ENCODE measurements at places on chromosomes 12 and 14. TPM values are rescaled to one million over a fixed set of nuclear protein-coding genes. Genes with fewer than 3 reads are reported as not detected.

DNA sequence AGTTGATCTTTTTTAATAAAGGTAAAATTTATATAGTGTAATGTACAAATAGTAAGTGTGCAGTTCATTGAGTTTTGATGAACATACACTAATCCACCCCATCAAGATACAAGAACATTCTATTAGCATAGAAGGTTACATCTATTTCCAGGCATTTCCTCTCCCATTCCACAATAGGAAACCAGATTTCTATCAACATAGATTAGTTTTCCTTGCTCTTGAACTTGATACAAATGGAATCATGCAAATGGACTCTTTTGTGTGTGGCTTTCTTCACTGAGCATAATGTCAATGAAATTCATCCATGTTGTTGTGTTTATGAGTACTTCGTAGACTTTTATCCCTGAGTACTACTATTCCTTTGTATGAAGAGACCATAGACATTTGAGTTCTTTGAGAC, 10.8 kb downstream of the STYX start:
- no peak overlapping the region for H3K27ac ChIP-seq
- DNase-seq: no peak
- peaks cover 15% of the 10 kb centered on the region for H3K4me1 ChIP-seq
- no peaks in the 10 kb centered on the region for H3K36me3 ChIP-seq
- H3K4me3 ChIP-seq: no peak overlapping the region

DNA sequence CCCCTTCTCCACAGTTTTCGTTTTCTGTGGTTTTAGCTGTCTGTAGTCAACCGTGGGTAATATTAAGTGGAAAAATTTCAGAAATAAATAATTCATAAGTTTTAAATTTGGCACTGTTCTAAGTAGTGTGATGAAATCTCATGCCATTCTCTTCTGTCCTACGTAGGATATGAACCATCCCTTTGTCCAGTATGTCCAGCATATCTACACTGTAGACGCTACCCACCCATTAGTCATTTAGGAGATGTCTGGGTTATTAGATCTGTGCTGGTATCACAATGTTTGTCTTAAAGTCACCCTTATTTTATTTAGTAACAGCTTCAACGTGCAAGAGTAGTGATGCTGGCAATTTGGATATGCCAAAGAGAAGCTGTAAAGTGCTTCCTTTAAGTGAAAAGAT, 44.7 kb downstream of the ATF7IP start:
- peaks cover 9% of the 10 kb centered on the region for H3K4me1 ChIP-seq
- H3K36me3 ChIP-seq: no peaks in the 10 kb centered on the region
- no peak for DNase-seq
- H3K4me3 ChIP-seq: no peak overlapping the region
- H3K27me3 ChIP-seq: no peaks in the 10 kb centered on the region
- no peak overlapping the region for H3K27ac ChIP-seq

DNA sequence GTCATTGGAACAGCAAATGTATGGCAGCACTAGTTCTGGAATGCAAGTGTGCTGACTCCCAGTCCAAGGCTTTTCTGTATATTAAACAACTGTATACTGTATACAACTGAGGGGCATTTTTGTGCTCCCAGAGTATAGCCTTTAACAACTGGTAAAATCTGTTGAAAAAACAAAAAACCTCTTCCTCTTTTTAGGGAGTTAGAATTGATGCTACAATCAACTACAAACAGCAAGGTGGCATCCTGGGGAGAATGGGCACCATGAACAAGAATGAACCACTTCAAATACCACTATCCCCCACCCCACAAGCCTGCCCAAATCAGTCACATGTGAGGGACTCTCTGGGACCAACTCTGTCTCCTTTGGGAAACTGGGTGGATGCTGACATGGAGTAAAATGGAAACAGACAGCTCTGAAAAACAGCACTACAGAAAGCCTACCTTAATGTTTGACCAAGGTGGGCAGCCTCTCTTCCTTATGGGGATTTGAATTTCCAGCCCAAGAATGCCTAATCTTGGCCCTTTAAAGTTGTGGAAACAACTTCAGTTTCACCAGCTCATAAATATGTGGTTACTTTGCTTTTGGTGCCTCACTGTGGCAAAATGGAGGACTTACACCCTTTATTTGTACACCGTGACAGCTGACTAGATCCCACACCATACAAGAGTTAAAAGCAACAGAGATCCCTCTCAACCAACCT, 7.5 kb downstream of the VTI1B start:
- no peaks in the 10 kb centered on the region for H3K36me3 ChIP-seq
- no peak overlapping the region for H3K27ac ChIP-seq
- H3K27me3 ChIP-seq: no peaks in the 10 kb centered on the region
- no peaks in the 10 kb centered on the region for H3K4me1 ChIP-seq
- DNase-seq: peak; percentile 51

- DNase-seq: peak; percentile 10
- no peaks in the 10 kb centered on the region for H3K4me1 ChIP-seq
- no peaks in the 10 kb centered on the region for H3K27me3 ChIP-seq
- no peak overlapping the region for H3K4me3 ChIP-seq
- peak overlapping the region; percentile 32 for H3K27ac ChIP-seq
- H3K36me3 ChIP-seq: no peaks in the 10 kb centered on the region
These were observed 196.4 kb downstream of the RPAP3 start for GRCh38 chr12:47509398-47509851.

DNA sequence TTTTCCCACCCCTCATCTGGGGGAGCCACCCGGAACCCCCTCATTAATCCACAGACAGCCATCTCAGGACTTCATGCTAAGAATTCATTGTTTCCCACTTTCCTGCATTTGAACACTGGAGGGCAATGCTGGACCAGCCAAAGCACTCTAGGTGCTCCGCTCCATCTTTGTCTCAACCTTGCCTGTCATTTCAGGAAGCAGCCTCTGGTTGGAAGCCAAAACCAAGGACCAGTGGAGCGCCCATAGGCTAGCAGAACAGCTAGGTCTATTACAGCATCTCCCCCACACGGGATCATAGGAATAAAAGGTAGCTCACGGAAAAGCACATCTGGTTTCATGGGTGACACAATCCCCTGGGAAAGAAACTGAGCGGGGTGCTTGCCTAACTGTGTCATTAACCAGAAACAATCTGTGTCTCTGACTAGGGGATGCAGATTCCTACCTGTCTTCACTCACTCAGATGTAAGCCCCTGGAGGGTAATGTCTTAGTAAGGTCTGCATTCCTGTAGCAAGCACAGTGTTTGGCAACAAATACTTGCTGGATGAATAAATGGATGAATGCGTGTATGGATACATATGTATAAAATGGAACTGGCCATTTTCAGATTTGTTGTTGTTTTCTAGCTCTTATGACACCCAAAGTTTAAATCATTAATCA, 197.0 kb downstream of the DAD1 start:
- no peak overlapping the region for H3K27ac ChIP-seq
- H3K4me3 ChIP-seq: no peak overlapping the region
- H3K4me1 ChIP-seq: no peaks in the 10 kb centered on the region
- H3K27me3 ChIP-seq: no peaks in the 10 kb centered on the region
- DNase-seq: peak; percentile 88
- no peaks in the 10 kb centered on the region for H3K36me3 ChIP-seq

- DNase-seq: peak; percentile 13
- no peak overlapping the region for H3K4me3 ChIP-seq
- peaks cover 8% of the 10 kb centered on the region for H3K4me1 ChIP-seq
- H3K27ac ChIP-seq: no peak overlapping the region
- no peaks in the 10 kb centered on the region for H3K27me3 ChIP-seq
- peaks cover 4% of the 10 kb centered on the region for H3K36me3 ChIP-seq
These were observed 272.8 kb downstream of the AKAP6 start for GRCh38 chr14:32601906-32602305.

DNA sequence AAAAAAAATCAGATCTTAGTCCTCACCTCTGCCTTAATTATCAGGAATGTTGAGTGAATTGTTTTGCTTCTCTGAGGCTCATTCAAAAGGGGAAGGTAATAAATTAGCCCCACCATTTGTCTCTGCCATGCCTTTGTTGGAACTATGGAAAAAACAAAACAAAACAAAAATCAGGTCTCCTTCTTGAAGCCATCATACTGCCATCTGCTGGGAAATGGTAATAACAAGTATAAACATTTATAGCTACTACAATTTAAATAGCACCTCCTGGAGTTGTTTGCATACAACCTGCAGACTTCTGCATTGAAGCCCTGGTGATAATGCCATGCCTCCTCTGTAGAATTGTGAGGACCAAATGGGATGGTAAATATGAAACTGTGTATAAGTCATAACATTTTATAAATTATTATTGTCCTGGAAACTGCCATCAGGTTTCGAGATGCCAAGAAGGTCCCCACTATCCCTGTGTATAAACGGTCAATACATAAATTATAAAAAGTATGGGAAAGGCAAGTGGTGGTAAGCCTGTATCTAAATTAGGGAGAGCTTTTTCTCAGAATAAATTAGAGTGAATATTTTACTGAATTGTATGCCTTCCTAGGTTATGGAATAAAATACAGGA, 87.2 kb upstream of the FGD4 start:
- peaks cover 15% of the 10 kb centered on the region for H3K4me1 ChIP-seq
- no peaks in the 10 kb centered on the region for H3K36me3 ChIP-seq
- no peak overlapping the region for H3K4me3 ChIP-seq
- peak overlapping the region; percentile 32 for H3K27ac ChIP-seq

DNA sequence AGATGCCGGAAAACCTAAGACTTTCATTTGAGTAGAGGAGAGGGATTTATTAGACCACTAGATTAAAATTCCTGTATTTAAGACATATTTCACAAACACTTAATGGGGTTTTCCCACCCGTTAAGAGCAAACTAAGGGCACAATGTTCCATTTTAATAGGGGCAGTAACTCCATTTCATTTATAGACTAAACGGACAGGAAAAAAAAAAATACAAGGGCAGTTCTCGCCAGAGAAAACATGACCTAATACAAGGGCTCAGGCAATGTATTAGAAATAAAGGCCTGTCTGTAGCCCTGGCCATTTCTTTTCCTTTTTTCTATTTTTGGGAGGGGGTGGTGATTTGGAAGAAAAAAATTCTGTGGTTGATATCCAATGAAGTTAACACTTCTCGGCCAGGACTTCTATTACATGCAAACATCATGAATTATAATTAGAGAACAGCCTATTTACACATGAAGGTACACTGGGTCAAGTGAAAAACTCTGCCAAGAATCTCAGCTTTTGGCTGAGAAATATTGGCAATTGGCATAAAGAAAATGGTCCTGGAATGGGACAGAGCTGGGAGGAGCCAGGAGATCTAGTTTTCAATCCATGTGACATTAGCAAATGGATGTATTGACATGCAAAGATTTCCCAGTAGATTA, 641.1 kb upstream of the TBX3 start:
- no peak overlapping the region for H3K4me3 ChIP-seq
- no peak for DNase-seq
- H3K36me3 ChIP-seq: no peaks in the 10 kb centered on the region
- H3K4me1 ChIP-seq: no peaks in the 10 kb centered on the region

DNA sequence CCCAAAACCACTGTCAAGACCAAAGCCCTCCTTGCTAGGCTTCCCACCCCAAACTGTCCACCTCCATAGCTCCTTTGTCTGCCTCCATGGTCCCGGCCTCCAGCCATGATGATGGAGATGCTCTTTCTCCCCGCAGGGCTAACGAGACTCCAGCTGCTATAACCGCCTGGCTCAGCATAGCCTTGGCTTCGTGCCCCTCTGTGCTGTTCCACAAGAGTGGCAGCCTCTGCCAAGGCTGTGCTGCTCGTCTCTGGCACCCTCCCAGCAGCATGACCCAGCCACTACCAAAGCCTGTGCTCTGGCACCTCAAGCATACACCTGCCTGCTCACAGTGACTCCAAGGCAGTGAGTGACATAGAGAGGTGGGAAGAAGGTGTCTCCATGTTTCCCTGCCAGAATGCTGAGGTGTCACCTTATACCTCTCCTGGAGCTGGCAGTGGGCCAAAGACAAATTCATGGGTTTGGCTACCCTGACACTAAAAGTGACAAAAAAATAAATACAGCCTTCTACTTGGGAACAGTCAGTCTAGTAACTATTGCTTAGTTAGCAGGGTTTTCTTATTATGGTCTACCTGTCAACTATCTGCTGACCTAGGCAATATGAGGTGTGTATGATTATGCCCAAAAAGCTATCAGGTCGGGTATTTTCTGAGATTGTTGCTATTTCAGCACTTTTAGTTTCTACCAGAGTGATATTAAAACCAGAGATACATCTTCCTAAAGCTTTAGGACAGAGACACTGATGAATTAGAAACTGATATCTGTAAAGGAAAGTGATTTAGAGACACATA, 16.1 kb upstream of the KRT73 start:
- no peak for DNase-seq
- H3K27ac ChIP-seq: no peak overlapping the region
- H3K4me3 ChIP-seq: no peak overlapping the region
- peaks cover 10% of the 10 kb centered on the region for H3K27me3 ChIP-seq
- H3K36me3 ChIP-seq: no peaks in the 10 kb centered on the region

DNA sequence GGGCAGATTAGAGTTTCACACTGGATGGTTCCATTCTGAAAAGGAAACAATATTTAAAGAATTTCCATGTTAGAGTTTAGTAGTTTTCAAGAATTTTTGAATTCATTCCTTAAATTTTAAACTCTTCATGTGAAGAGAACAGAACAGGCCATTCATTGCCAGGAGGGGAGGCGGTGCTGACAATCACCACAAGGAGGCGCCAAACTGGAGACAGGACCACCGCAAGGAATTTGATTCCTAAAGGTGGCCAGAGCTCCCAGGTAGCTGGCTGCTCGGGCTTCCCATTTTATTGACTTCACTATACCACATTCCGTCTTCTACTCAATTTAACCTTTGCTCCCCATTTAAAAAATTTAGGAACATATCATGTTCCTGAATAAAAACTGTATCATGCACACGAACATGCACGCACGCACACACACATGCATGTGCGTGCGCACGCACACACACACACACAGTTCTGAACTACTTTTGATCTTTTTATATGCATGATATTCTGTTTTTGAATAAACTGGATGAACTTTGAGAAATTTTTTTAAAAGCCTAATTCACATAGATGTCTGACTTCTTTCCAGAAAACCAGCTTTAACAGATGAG, 101.2 kb downstream of the NELL2 start:
- no peaks in the 10 kb centered on the region for H3K36me3 ChIP-seq
- H3K27ac ChIP-seq: no peak overlapping the region
- H3K4me1 ChIP-seq: no peaks in the 10 kb centered on the region

DNA sequence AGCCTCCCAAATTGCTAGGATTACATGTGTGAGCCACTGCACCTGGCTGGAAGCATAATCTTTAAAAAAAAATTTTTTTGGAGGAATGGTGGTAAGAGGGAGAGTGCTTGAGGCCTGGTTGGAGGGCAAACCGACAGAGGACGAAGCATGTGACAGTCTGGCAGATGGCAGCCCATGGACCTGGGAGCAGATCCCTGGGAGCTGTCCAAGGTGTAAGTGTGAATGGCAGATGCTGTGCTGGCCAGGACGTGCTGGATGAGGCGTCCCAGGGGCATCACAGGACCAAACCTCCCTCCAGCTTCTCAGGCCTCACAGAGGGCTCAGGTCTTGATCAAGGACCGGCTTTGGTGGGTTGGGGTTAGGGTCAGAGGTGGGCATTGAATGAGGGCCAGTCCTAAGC, 128.4 kb upstream of the NCOR2 start:
- H3K4me1 ChIP-seq: no peaks in the 10 kb centered on the region
- H3K4me3 ChIP-seq: no peak overlapping the region
- no peaks in the 10 kb centered on the region for H3K36me3 ChIP-seq
- H3K27me3 ChIP-seq: no peaks in the 10 kb centered on the region

GRCh38 chr14:94366146-94366915, 22.1 kb downstream of the SERPINA1 start:
- H3K27ac ChIP-seq: no peak within 1 kb of the TSS
- H3K36me3 ChIP-seq: no peaks in the 10 kb centered on the region
- no peaks in the 10 kb centered on the region for H3K4me1 ChIP-seq
- no peak within 1 kb of the TSS for H3K4me3 ChIP-seq
- no peak for DNase-seq
- H3K27me3 ChIP-seq: no peaks in the 10 kb centered on the region

ZNF10 gene
- 7.0 TPM for total RNA-seq

CLEC1B gene
- total RNA-seq: 1.2 TPM

AP4S1 gene
- total RNA-seq: 8.2 TPM

IL22 gene
- not detected for total RNA-seq

FAM186B gene
- total RNA-seq: 1.6 TPM

SRRM4 gene
- 0.14 TPM for total RNA-seq

C1QL4 gene
- total RNA-seq: not detected

Data from cardiac muscle cell (in vitro differentiated cells and primary cell).